Mesenchymal stem cell (in vitro differentiated cells and primary cell): ENCODE measurements at places on chromosomes 7 and 10.

GRCh38 chr10:77319557-77319956 lies 318.1 kb downstream of the KCNMA1 start:
- peak; percentile 36 for DNase-seq

GRCh38 chr10:91434041-91434440 lies 23.9 kb downstream of the HECTD2 start:
- DNase-seq = peak; percentile 9

GRCh38 chr10:126777714-126778113 lies 107.2 kb upstream of the C10orf90 start:
- DNase-seq = no peak

DNA sequence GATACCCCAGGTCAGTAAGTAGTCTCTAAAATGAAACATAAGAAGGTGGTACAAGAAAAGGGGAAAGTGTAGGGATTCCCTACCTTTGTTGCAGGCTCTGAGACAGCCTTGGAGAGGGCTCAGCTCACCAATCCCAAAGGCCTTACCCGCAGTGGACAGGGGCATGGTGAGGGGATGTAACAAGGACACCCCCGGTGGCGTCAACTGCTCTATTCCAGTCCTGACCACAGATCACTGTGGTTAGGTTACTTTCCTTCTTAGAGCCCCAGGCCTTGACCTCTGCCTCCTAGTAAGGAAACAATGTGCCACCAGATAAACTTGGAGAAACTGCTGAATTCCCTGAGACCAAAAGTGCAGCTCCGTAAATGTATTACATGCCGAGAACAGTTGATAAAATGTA lies 17.5 kb downstream of the PLXNA4 start:
- no peak for DNase-seq

GRCh38 chr10:102597131-102597991 lies 46.9 kb upstream of the TRIM8 start:
- DNase-seq = no peak

DNA sequence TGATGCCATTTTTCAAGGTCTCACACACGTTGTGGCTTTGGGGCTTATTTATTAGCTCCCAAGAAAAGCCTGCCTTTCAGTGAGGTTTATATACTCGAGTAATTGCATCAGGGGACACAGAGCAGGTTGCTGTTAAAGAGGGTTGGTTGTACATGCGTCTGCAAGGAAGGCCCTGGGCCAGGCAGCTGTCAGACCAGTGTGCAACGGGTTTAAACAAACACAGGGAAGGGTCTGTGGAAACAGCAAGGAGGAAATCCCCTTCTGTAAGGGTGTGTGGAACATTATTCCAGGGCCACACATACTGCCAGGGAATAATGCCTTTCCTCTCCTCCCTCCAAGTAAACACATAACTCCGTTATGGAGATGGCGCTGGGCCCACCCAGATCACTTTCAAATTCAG lies 1.7 kb upstream of the CHST15 start:
- DNase-seq = peak; percentile 66

GRCh38 chr10:63865210-63865609 lies 344.0 kb downstream of the REEP3 start:
- DNase-seq = no peak

DNA sequence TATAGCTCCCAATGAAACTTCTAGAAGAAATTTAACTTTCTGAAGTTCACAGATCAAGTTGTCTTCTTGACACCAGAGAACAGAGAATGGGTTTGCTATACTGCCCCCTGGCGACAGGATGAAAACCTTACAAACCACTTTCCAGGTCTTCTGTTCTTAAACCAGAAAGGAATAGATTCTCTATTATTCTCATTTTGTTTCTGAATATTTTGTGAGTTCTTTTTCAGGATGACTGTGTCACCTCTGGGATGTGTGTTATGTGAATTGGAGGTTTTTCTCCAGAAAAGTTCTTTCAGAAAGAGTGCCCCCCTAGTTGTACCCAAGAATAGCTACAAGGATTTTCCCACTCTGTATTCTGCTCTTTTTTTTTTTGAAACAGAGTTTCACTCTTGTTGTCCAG lies 6.3 kb downstream of the IFT22 start:
- DNase-seq = peak; percentile 53

DNA sequence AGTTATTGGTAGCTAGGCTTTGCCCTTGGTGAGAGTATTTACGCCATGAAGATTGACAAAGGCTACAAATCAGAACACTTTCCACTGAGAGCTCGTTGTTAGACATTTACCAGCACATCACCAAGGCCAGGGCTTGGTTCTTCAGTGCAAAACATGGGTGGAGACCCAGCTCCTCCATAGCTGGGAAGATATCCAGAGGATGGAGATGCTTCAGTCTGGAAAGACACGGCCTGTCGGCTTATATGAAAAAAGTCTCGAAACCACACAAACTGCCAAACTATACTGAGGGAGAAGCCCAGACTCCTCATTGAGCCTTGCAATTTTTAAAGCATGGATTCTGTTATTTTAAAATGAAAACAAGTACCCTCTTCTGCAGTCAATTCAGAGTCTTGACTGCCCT lies 83.4 kb upstream of the ANLN start:
- DNase-seq = no peak
